BJ (cell line): ENCODE measurements at places on chromosomes 3 and 15.

DNA sequence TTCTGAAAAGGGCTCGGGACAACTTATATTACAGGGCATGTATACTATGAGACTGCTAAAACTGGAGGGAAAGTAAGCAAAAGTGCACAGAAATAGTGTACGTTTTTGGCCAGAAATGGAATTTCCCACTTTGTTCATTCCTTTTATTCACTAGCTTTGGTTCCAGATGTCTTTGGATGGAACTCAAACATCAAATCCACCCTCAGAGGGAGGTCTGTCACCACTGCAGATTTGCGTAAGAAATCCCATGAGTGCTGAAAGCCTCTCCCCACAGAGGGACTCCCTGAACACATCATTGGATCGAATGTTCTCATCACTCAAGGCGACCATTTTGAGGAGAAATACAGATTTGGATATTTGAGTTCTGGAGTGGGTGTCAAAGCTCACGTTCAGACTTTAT is 71.6 kb downstream of the FEM1B start:
- no peak for DNase-seq

- no peak for DNase-seq
These were observed at the start of gene MUC4 for GRCh38 chr3:195811756-195812155. Gene MUC4 (minus strand): TSS chr3:195811929. CDS start chr3:195811817, 112 bp downstream.

- no peak for DNase-seq
These were observed 43.9 kb upstream of the SEC13 start for GRCh38 chr3:10364806-10365205.

- DNase-seq, result no peak
These were observed 415.3 kb upstream of the WNT5A start for GRCh38 chr3:55902221-55902900.

DNA sequence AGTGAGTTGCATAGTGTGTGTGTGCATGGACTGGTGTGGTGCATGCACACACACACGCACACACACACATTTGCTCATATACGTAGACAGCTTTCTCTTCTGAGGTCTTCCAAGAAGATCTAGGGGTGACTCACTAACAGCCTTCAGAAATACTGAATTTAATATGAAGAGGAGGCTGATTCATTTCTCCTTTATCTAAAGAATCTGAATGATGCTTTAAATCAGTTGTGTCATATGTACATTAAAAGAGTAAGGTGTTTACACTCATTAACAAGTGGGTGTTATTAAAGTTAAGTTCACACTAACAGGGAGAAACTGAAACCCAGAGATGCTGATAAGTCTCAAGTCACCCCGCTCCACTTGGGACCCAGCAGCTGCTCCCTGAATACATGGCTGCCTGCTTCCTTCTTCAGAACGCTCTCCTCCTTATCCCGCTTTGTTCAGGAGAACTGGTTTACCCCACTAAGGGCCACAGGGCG is 22.0 kb downstream of the TMPRSS7 start:
- DNase-seq, result no peak

- DNase-seq, result no peak
These were observed 14.1 kb downstream of the LCMT2 start for GRCh38 chr15:43316016-43316970.

- no peak for DNase-seq
These were observed 205.9 kb upstream of the CDIN1 start for GRCh38 chr15:36373550-36373949.

GRCh38 chr15:63482874-63483323 is 21.5 kb upstream of the USP3 start:
- DNase-seq, result no peak

DNA sequence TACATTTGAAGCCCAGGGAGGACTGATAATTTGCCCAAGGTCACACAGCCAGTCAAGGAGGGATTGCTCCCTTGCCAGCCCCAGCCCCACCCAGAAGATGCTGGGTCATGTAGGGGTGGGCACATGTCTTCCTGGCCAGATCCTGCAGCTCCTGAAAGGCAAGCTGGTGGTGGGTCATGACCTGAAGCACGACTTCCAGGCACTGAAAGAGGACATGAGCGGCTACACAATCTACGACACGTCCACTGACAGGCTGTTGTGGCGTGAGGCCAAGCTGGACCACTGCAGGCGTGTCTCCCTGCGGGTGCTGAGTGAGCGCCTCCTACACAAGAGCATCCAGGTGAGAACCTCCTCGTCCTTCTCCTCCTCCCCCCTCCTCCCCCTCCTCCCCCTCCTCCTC is 13.2 kb downstream of the ISG20 start:
- no peak for DNase-seq

- no peak for DNase-seq
These were observed 50.5 kb upstream of the FGD5 start for GRCh38 chr3:14768182-14768790.

- DNase-seq, result no peak
These were observed 13.2 kb upstream of the GOLM2 start for GRCh38 chr15:44275150-44275830.

DNA sequence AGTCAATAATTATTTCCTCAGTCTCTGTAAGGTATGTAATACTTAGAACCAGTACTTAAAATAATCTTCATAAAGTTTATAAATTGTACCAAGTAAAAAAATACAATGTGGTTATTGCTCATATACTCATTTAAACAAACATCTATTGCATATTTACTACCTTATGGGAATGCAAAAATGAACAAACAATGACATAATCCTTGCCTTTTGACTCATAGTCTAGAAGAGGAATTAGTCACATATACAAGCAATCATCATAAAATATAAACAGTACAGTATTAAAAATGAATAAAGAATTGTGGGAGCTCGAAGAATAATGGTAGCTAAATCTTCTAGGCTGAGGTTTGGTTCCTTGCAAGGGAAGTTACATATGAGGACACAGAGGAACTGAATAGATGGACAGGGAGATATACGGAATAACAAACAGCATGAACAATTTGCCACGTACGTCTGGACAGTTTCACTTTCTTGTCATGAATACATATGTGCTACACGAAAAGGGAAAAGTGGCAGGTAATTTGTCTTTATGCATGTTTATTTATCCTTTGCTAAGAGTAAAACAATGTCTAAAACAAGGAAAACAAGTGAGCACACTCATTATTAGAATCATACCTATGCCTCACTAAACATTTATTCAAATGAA is 17.2 kb downstream of the IMPG2 start:
- no peak for DNase-seq

DNA sequence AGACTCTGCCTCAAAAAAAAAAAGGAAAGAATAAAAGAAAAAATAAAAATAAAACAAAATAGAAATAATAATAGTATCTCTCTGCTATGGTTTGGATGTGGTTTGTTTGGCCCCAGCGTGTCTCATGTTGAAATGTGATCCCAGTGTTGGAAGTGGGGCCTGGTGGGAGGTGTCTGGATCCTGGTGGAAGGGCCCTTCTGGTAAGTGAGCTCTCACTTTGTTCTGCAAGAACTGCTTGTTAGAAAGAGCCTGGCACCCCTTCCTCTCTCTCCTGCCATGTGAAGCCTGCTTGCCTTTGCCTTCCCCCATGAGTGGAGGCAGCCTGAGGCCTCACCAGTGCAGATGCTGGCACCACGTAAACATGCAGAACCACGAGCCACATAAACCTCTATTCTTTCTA is 26.3 kb downstream of the TMEM44 start:
- DNase-seq, result no peak

- DNase-seq, result peak; percentile 48
These were observed 113.8 kb downstream of the AKAP13 start for GRCh38 chr15:85494048-85494777.

DNA sequence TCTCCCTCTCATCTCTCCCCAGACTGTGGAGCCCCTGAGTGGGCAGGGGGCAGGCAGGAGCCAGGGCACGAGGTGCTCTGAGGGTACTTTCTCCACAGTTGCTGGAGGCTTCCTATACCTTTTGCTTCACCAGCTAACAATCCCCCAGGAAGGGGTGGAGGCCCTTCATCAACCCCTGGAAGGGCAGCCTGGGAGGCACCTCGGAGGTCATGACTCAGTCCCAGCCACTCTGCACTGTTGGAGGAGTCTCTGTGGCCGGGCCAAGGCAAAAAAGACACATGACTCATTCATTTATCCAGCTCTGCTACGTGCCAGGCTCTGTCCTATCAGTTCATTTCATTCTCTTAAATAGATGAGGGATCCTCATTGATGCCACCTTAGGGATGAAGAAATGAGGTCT is 15.6 kb upstream of the KY start:
- no peak for DNase-seq

DNA sequence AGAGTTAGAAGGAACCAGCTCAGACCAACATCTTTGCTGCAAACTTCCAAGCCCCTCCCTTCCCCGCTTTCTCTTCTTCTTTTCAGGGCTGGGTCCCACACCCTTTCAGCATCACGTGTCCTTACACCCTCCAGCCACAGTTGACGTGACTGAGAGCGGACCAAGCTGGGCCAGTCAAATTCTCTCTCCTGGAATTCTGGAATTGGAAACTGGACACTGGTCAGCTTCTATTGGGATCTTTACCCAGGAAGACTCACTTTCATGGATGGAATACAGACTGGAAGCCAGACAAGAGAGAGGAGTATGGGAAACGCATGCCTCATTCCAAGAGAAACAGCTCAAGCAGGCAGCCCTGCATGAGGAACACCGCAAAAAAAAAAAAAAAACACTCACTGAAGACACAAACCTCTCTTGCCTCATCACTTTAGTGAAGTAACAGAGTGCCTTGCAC is 12.4 kb upstream of the TPM1 start:
- peak; percentile 76 for DNase-seq

DNA sequence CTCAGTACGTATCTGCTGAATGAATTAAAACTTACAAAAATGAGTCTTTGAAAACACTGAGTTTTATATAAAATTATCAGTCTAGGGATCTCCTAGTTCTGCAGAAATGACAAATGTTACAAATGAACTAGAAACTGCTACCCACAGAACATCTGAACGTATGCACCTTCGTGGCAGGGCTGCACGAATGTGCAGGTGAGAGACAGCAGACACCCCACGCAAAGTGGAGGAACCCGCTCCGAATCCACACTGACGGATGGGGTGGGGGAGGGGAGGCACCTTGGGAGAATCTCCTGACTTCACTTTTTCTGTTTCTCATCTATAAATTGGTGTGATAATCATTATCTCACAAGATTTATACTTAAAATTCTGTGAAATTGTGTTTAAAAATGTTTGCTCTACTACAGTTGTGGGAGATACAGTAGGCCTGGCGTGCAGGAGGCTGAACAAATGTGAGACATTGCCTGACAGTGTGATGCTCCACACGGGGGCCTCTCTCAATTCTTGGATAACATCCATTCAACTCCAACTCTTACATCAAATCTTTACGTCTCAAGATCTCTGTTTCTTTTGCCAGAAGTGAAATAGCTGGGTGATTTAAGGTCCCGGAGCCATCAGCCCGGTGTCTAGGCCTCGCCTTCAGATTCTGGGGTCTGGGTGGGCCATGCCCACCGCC is 86.9 kb downstream of the ATP10A start:
- no peak for DNase-seq

- no peak for DNase-seq
These were observed 10.0 kb downstream of the CRYGS start for GRCh38 chr3:186534113-186534669.

DNA sequence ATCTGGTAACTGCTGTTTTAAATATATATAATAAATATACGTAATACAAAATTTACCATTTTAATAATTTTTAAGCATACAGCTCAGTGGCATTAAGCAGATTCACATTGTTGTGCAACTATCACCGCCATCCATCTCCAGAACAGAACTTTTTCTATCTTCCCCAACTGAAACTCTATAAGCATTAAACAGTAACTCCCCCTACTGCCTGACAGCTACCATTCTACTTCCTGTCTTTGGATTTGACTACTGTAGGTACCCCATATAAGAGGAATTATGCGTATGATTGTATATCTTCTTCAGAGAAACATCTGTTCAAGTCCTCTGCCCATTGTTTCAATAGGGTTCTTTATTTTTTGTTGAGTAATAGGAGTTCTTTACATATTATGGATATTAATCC is 36.8 kb downstream of the EID1 start:
- DNase-seq, result no peak

DNA sequence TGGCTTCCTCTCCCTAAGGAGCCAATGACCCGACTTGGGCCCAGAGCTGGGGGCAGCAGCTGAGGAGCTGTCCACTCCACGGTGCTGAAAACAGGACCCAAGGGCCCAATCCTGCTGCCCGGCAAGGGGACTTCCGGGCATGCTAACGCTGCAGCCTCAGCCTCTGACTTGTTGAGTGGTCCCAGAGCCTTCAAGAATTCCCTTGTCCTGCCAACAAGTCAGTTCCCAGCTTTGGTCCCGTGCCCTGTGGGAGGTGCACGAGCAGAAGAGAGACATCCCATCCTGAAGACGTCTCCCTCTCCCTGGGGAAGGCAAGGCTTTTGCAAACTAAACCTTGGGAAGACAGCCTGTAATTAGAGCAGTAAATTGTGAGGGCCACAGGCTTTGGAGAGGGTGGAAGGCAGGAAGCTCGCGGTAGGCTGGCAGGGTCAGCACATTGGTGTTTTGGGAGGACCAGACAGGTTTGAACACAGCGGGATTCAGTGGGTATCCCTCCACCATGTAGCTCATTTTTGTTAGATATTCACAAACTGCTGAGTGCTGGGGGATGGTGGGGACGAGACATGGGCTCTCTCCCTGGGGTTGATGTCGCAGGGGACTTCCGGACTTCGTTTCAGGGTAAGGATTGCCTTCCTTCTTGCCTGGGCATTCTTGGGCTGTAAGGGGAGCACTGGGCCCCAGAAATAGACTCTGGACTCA is 29.8 kb upstream of the PRR23E start:
- DNase-seq, result no peak

- no peak for DNase-seq
These were observed 128.0 kb upstream of the PRICKLE2 start for GRCh38 chr3:64353226-64353625.

DNA sequence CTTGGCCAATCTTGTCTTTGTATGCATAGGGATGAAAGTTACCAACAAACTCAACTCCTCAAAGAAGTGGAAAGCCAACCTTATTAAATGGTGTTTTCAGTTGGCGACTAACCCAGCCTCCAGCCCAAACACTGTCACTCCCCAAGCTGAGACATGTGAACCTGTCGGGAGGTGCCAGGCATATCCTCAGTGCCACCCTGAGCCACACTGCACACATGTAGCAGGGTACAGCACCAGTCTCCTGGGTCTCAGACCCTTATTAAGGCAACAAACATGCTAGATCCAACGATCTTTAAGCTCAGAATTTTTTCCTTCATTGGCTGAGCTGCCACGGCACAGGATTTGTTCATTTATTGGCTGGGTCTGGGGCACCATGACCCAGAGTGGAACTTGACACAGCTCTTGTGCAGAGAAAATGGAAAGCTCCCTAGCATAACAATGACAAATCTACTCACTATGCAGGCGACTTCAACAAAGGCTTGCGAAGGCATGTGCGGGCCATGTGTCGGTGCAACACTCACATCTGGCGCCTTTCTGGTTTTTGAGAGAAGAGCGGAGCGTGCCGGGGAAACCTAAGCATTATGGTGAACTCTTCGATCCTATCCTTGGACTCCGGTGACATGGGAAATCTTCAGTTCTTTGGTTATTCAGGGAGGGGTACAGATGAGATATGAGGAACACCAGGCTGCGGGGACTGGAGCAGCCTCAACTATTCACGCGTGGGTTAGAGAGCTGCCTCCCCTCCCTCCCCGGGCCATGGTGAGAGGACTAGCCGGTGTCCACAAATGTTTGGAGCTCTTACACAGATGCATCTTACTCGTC is 190.1 kb downstream of the FAM43A start:
- DNase-seq, result no peak

- no peak for DNase-seq
These were observed 37.6 kb downstream of the TMCC1 start for GRCh38 chr3:129855832-129856419.

GRCh38 chr3:143208976-143209714 is 89.6 kb downstream of the CHST2 start:
- no peak for DNase-seq

- DNase-seq, result no peak
These were observed 345.6 kb upstream of the PROK2 start for GRCh38 chr3:72130565-72130964.

- DNase-seq, result no peak
These were observed 126.8 kb upstream of the CLSTN2 start for GRCh38 chr3:139808201-139808600.
